ENCODE measurements at places on chromosomes 5 and 9.
A peak's percentile ranks its signal among the peaks of the same experiment; 100 is the strongest.

DNA sequence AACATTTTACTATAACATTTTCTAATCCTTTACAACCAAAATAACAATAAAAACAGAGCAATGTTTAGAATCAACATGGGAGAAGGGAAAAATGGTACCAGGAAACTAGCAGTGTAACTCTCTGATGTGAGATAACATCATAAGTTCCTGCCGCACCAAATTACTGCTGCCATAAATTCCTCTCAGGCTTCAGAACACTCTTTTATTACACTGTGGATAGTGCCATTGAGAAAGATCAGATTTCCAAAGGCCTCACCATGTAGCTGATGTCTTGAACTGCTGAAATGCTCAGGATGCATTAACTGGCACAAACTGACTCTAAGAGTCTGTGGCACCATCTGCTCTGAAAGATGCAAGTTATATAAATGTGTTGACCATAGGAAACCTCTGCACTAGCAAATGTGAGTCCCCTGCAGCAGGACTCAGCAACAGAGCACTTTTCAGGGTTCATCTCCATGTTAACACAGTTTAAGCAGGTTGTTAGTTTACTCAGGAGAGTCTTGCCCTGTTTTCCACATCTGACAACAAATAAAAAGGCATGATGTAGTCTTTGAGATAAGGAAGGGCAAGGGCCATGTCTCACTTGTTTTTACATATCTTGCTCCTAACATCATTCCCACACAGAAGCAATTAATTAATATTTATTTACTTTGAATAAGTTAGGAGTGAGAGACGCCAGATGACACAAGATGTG lies 218.1 kb downstream of the CETN3 start:
- DNase-seq: no peak

DNA sequence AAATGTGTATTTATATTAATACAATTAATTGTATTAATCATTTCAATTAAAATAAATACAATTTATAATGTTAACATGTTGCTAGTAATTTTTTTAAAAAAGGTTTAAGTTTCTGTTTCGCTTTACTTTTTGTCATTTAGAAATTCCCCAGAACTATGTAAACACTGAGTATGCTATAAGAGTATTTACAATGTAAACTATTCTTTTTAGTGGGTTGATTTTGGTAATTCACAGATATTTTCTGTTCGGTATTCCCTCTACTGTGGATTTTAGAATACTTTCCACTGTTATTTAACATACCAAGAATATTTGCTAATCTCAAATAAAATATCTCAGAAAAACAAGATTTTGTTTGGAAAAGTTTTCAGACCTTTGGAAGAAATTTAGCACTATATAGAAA lies 1564.4 kb downstream of the EFNA5 start:
- no peak for DNase-seq

DNA sequence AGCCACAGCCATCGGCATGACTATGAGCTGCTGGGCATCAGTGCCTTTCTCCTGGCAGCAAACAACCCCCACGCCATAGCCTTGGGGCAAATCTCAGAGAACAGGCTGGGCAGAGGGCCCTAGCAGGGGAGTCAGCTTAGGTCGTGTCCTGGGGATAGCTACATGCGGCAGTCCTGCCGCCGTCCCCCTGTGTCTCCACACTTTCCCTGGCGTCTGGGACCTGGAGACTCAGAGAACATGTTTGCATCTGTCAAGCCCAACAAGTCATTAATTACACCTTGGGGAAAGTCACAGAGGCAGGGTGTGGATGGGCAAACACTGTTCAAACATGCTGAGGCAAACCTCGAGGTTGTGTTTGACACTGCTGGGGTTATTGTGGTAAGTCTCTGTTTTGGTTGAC lies 123.6 kb downstream of the C5orf15 start:
- no peak for DNase-seq

DNA sequence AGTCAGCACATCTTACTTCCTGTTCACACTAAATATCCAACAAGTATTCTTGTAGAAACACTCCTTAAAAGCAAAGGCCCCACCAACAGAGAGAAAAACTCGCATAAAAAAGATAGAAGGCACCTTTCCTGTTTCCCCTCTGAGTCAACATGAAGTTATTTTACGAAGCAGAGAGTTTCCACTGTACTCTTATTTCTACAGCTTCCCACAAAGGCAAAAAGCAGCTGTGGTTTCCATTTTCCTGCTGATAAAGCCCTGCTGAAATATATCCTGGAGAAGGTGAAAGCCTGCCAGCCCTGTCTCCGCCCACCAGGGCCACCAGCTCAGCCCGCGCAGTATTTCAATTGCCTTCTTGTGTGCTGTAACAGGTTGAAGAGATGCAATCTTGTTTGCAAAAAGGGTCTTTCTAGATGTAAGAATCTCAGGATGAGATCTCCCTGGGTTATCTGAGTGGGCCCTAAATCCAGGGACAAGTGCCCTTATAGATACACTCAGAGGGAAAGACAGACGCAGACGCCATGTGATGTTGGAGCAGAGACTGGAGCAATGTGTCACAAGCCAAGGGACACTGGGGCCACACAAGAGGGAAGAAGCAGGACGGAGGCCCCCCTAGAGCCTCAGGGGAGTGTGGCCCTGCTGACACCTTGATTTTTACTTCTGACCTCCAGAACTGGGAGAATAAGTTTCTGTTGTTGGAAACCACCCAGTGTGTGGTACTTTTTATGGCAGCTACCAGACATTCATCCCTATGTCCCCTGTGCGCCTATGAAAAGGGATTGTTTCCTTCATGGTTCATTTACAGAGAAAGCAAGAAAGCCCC lies 19.9 kb downstream of the SEMA4D start:
- DNase-seq: peak; percentile 18

- DNase-seq: no peak
Measured at GRCh38 chr9:125460883-125461635, 199.4 kb downstream of the GAPVD1 start.

DNA sequence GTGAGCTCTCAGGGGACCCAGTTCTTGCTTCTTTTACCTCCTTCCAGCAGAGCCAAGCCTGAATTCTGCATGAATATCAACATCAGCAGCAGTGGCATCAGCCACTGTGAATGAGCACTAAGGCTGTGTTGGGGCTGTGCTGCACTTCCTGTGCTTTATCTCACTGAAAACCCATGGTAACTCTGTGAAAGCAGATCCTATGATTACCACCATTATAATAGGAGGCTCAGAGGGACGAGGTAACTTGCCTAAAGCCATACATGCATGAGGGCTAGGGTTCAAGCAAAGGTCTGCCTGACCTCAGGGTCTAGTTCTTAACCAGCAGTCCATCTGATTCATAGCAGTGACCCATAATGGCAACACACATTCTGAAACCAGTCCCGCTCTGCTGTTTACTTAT lies 60.5 kb upstream of the RAPGEF1 start:
- no peak for DNase-seq

DNA sequence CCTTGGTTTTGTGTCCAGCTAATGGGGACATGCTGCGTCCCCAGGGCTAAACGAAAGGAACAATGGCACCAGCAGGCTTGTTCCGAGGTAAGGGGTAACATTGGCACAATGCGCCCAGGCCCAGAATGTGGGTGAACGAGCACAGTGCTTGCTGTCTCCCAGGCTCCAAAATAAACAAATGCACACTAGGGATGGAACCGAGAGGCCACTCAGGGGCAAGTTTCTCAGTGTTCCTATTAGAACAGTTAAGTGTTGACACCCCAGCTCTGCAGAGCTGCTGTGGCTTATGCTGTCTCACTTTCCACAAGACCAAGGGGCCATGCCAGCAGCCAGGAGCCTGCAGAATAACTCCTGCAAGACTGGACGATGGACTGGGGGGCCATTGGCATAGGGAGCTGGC lies 492.4 kb downstream of the GADD45G start:
- DNase-seq: no peak

DNA sequence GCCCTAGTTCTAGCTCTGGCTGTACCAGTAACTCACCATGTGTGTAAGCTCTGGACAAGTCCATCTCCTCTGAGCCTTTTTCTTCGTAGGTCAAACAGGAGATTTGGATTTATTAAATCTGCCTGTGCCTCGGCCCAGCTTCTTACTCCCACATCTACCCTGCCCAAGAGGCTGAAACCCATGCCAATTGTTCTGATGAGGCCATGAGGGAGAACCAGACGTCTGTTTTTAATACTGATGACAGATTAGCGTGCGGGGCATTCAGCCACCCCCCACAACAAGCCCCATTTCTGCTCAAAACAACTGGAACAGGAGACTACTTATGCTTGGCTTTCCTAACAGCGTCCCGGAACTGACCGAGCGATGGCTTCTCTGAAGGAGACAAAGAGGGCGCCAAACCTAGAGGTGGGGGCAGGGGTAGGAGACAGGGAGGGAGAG lies 81.2 kb upstream of the TRIM32 start:
- no peak for DNase-seq

DNA sequence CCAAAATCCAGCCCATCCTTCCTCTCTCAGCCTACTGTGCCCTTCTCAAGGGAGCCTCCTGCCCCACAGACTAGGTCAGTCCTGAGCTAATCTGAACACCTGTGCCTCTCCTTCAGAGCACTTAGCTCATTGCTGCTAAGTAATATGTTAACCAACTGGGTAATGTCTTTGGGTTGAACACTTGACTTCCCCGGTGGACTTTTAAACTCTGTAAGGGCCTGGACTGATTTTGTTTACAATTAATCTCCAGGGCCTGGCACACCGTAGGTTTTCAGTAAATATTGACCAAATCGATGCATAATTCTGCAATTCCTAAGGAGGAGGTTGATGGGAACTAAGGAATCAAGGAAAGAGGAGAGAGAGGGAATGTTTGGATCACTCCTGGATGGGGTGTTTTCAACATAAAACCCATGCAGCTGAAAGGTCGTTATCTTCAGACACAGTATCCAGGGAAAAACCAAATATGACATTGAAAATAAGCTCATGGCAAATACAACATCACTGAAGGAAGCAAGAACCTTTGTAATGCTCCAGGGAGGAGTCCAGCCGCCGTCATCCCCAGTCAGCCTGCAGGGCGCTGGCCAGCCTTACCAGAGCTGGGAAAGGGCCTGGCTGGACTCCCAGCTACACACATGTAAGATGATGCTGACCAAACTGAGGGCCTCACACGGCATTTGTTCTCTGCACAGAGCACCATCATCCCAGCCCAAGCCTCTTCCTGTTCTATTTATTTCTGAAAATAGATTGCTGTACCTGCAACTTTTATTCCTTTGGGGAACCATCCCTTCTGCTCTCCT lies 166.3 kb downstream of the C5orf15 start:
- no peak for DNase-seq

Data from effector CD8-positive, alpha-beta T cell (primary cell).